ENCODE measurements at places on chromosomes 12 and 14. TPM values are rescaled to one million over a fixed set of nuclear protein-coding genes. Genes with fewer than 3 reads are reported as not detected.

GRCh38 chr14:74468513-74468912 is 24.6 kb downstream of the NPC2 start:
- no peak for DNase-seq

DNA sequence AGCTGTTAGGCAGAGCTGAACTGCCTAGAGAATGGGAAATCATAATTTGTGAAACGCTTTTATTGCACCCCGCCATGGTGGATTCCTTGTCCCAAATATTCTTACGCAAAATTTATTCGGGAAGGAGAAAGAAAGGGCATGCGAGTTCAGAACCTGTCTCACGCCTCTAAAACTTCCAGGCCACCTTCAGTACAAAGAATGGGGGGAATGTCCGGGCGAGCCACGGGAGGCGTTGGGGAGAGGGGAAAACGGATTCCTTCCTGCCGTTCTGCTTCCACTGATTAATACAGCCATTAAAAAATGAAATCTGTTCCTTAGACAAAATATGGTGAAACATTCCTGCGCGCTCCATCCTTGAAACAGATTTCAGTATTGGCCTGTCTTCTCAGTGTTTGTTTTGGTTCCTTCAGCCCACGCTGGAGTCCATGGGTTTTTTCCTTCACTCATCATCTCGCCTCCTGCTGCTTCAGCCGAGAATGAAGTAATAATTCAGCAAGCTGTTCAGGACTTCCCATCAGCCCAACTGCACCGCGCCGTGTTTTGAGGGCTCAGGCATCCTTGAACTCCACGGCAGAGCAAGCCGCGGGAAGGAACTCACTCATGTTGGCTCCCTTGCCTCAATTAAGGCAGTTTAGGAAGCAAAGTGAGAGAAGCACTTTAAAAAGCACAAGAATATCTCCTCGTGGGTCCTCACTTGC is 47.7 kb upstream of the CDKN3 start:
- DNase-seq, result no peak

GRCh38 chr12:59595565-59595882 is 305 bp upstream of the SLC16A7 start:
- no peak for DNase-seq

GRCh38 chr12:120971299-120972180 is 6.8 kb upstream of the HNF1A start:
- peak; percentile 78 for DNase-seq

DNA sequence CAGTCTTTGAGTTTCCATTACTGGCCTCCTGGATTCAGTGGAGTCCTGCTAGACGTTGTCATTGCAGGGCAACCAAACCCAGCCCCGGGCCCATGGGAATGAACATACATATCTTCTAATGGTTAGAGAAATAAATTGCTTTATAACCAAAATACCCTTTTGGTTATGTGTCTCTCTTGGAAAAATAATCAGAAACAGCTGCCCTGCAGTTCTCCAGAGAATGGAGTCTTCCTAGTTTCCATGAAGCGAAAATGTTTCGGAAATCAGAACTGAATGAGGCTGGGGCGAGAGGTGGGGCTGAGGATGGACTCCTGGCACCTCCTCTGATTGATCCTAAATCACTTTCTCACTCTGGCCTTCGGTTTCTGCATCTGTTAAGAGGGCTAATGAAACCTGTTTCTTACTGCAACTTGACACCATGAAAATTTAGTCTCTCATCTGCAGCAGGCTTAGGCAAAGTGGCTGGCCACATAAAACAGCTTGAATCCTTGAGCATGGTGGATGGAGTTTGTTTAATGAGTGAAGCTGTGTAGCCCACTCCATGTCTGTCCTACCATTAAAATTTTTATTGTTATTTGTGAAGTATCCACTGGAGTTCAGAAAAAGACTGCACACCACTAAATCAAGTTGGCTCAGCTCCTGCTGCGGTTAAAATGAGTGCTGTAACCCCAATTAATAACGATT is 198.9 kb downstream of the CACNA1C start:
- peak; percentile 44 for DNase-seq

GRCh38 chr12:28130625-28131598 is 59.3 kb upstream of the CCDC91 start:
- DNase-seq, result no peak

- DNase-seq, result peak; percentile 78
These were observed 5.3 kb downstream of the SLC5A8 start for GRCh38 chr12:101204602-101205304.

DNA sequence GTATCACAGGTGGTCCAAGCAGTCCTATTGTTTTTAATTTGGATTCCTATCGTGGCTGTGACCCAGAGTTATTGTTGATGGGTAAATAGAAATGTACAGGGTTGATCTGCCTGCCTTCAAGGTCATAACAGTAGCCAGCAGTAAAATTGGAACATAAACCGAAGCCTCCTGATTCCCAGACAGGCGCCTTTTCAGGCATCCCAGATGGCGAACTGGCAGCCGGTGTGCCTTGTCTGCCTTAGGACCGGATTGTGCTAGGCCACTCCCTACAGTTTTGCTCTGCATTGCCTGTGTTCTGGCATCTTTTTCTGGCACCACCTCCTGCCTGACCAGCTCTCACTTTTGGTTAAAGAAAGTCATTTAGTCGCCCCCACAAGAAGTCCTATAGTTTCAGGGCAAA is 22.2 kb downstream of the TMEM117 start:
- no peak for DNase-seq

DNA sequence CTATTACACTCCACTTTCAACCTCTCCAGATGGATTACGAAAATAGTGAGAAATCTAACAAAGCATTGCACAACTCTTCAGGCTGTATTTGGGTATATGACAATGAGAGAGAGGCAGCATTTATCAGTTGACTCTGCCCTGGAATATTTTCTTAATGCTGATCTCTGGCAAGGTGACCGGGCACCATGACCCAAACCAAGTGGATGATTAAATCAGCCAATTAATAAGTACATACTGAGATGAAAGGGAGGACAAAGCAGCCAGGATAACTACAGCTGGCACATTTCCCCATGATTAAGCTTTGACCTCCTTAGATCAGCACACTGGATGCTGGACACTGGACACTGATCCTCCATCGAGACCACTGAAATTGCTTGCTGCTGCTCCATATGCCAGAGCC is 218.2 kb downstream of the ASCL1 start:
- no peak for DNase-seq

GRCh38 chr12:84135586-84136279 is 776.9 kb downstream of the SLC6A15 start:
- no peak for DNase-seq

DNA sequence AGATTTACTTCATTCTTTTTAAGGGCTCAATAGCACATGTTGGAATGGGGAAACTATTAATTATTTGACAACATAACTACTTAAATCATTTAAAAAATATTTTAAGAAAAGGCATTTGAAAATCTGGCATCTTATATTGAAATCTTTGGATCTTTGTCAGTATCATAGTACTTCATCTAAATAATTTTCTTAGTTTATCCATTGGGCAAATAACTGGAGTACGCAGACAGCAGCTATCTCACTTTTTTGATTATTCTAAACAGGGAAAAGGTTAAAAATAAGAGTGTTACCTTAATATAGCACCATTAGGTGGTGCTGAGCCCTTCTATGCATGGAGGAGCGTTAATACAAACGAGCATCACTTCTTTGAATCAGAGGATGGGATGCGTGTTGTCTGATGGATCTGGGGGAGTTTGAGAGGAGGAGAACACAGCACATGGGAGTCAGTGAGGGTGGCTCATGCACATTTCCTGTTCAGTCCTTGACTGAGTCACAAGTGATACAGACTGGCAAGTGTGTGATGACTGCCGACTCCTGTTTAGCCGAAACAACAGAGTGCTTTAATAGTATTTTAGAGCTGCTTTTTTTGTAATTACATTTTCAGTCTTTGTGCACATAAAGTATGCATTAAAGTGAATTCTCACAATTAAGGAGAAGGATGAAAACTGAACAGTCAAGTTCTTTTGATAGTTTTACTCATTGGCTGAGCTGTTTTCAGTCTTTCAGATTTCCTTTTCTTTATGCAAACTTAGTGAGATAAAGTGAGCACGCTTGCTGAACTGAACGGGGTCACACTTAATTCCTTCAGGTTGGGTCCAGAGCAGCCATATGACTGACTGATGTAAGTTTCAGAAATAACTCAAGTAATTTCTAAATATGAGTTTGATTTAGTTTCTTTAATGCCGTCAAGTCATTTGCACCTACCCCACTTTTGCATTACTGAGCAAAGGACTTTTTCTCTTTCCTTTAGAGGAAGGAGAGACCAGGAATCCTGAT is 92.7 kb downstream of the DIP2B start:
- DNase-seq, result no peak

- peak; percentile 74 for DNase-seq
These were observed 64.8 kb downstream of the WSCD2 start for GRCh38 chr12:108193917-108194316.

DNA sequence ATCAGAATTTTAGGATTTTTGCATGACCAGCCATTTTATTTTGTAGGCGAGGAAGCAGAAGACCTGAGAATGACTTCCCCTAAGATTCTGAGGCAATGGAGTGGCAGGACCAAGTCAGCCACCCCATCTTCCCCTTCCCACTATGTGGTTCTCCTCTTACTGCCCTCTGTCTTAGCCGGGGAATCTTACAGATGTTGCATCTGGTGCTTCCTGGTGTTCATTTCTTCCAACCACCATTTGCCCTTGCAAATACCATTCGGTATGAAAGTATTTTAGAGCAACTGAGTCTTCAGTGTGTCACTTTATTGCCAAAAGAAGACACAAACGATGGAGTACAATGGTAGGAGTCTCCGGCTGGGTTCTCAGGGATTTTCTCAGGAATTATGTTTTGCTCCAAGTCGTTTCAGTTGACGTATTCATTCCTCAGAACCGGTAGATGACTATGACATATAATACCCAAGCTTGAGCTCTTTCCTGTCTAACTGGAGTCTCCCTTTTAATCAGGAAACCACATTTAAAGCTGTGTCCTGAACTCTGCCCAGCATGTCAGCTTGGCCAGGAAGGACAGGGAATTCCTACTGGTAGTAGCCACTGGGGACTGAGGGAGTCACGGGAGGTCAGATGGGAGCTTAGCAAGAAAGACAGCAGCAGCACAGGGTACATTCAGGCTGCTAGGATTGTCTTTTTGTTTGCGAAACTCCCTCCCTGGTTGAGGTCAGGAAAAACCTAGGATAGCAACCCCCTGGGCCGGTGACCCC is 87.0 kb downstream of the SAMD4A start:
- no peak for DNase-seq

DNA sequence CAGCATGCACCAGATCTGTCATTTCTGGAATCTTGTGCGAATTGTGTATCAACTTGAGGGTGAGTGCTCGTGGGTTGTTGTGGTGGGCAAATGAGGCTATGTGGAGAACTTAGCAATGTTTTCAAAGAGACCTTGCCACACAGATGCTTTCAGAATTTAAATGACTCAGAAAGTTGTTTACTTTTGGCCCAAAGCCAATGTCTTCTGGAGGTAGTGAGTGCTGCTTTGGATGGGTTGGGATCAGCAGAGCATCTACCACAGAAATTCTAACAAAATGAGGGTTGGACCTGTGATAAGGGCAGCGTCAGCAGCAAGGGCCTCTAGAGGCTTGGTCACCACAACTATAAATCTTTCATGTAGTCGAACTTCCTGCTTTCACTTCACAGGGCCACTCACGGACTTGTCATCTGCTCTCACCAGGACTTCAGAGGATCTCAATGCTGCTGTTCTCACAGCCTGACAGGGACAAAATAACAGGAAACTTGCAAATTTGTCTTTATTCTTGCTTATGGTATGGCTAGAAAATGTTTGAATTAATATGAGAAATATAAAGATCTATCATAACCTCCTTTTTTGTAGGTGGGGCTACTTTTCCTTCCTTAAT is 111.4 kb downstream of the DACT1 start:
- no peak for DNase-seq

- no peak for DNase-seq
These were observed 21.0 kb upstream of the SERPINA4 start for GRCh38 chr14:94540031-94540794.

- DNase-seq, result no peak
These were observed at the start of gene OR4L1 for GRCh38 chr14:20059745-20060144. TSS of gene OR4L1 (plus strand) at chr14:20060045. CDS start at chr14:20060045, 0 bp downstream.

DNA sequence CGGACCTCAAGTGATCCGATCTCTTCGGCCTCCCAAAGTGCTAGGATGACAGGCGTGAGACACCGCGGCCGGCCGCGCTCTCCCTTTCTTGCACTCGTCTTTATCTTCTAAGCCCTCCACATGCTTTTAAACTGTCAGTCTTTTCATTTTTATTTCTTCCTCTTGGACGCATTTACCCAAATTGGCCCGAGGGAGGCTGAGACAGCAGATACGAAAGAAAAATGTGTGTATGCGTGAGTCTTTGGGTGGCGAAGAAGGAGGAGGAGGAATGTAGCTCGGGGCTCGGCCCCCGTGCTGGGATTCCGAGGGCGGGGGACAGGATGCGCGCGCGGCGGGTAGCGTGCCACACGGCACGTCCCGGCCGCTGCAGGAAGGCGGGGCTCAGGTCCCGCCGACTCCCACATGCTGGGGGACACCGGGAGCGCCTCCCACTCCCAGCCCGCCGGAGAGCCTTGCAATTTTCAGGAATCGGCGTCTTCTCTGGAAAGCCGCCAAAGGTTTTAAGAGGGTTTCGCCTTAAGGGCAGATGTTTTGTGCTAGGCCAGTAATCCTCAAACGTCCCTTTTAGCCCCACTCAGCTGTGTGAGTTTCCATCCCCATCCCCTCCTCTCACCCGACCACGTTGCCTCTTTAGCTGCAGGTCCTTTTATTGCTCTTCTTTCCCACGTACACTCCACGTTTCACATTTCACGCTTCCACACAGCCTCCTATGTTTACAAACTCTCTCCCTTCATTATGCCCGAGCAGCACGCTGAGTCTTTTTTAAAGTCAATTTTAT is 34.7 kb upstream of the SLC2A3 start:
- DNase-seq, result peak; percentile 98

DNA sequence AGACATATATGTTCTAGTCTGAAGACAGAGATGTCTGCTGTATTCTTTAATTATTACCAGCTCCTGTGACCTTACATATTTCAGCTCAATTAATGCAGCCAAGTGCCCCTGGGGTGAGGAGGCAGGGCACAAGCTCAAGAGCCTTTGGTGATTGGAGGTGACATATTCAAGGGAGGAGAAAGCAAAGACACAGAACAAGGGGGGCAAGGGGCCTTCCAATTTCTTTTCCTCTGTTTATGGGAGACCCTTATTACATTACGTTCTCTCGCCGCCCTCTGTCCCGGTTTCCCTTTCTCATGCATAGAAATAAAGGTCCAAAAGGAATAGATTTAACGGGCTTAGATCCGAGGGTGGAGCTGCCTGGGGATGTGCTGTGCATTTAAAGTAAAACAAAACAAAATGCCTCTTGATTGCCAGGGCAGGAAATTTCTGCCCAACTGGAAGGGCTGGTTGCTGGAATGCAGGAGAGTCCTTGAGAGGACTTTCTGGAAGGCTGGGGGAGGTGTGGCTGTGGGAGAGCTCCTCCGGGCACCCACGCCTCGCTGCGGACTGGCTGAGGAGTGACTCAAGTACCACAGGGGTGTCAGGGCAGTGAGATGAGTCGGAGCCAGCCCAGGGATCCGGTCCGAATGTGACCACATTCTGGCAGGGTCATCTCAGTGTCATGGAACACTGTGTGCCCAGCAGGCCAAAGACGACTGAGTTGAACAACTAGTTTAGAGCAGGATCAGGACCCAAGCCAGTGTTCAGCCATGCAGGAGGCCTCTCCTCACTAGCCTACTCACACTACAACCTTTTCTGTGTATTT is 32.1 kb upstream of the GSG1 start:
- peak; percentile 59 for DNase-seq

The DTX3 gene
- total RNA-seq, result 37.8 TPM

The FKBP4 gene
- total RNA-seq, result 223 TPM

The AKAP6 gene
- total RNA-seq, result 0.38 TPM

The RPGRIP1 gene
- 1.6 TPM for total RNA-seq

Measured in GM23338 (cell line).